ENCODE measurements at places on chromosomes 7 and 10.

DNA sequence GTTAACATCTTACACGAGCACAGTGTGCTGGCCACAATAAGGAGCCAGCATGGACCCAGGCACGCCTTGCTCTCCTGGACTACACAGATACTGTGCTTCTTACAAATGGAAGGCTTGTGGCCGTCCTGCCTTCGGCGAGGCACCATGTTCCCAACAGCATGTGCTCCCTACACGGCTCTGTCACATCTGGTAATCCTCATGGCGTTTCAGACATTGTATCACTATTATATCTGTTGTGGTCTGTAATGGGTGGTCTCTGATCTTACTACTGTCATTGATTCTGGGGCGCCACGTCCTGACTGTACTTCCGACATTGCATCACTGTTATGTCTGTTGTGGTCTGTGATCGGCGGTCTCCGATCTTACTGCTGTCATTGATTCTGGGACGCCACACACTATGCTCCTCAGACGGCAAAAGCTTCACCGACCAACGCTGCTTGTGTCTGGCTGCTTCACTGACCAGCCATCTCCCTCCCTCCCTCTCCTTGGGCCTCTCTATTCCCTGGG lies 195.4 kb downstream of the MAD1L1 start:
- DNase-seq = no peak

DNA sequence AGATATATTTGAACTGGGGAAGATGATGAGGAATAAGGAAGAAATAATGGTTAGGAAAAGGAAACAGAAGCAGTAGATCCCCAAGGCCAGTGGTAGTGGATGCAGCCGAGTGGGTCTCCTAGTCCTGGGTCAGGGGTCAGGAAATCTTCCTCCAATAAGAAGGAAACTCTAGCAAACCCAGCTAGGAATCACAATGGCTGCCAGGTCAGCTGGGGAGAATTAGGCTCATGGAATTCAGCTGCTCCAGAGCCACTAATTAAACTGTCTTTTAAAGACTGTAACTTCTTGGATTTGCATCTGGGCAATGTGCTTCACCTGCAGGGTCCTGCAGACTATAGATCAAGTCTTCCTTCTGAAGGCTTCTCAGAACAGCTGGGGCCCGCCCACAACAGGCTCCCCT lies 644.4 kb downstream of the KCNMA1 start:
- DNase-seq = no peak

GRCh38 chr10:37732685-37733084 lies 124.7 kb downstream of the ZNF248 start:
- DNase-seq = no peak

DNA sequence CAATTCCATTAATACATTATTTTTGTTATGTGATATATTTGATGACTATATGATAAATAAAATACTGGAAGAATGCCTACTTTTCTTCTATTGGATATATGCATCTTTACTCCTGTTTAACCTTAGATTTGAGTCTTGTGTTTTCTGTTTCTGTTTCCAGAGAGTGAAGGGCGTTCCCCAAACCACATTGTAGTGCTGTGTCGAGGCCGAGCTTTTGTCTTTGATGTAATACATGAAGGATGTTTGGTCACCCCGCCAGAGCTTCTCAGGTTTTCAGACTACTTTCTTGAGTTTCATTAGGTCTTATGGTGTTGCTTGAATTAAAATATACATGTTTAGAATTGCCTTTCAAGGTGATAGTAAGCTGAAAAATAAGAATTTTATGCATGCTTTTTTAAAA lies 23.8 kb downstream of the CROT start:
- no peak for DNase-seq

GRCh38 chr7:65225422-65226006 lies 148.1 kb upstream of the ZNF92 start:
- DNase-seq = no peak

Data from activated naive CD4-positive, alpha-beta T cell (primary cell).